ENCODE measurements at places on chromosomes 5 and 9. TPM values are rescaled to one million over a fixed set of nuclear protein-coding genes. Genes with fewer than 3 reads are reported as not detected.

- peaks cover 4% of the 10 kb centered on the region for H3K36me3 ChIP-seq
- H3K4me3 ChIP-seq, result no peak overlapping the region
- H3K4me1 ChIP-seq, result peaks cover 15% of the 10 kb centered on the region
- H3K27ac ChIP-seq, result peak overlapping the region; percentile 61
Observed at GRCh38 chr5:126811515-126812198, 34.7 kb downstream of the LMNB1 start.

The BTF3 gene
- 388 TPM for total RNA-seq

The IFNA14 gene
- not detected for total RNA-seq

- no peak overlapping the region for H3K4me3 ChIP-seq
- no peak for DNase-seq
- no peaks in the 10 kb centered on the region for H3K27me3 ChIP-seq
- H3K4me1 ChIP-seq, result no peaks in the 10 kb centered on the region
- H3K36me3 ChIP-seq, result no peaks in the 10 kb centered on the region
Observed at GRCh38 chr9:78214492-78214891, 21.4 kb upstream of the CEP78 start.

DNA sequence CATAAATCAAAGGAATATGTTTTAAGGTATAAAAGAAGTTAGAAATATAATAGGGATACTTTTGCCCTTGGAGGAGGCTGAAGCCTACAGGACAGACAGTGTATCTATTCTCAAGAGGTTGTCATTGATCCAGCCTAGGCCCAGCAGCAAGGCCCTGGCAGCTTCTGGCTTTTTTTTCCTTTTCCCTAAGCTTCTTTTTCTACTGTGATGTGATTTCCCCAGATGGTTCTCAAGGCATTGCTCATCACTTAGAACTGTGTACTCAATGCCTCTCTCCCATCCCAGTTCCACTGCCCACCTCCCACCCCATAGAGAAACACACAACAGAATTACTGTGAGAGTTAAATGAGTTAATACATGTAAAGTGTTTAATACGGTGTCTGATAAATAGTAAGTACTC lies 88.6 kb downstream of the SLC44A1 start:
- no peak for DNase-seq
- H3K4me1 ChIP-seq, result peaks cover 19% of the 10 kb centered on the region
- H3K27ac ChIP-seq, result no peak overlapping the region

- H3K27me3 ChIP-seq, result no peaks in the 10 kb centered on the region
Observed at GRCh38 chr5:55104036-55104772, 1.8 kb downstream of the GZMA start.

DNA sequence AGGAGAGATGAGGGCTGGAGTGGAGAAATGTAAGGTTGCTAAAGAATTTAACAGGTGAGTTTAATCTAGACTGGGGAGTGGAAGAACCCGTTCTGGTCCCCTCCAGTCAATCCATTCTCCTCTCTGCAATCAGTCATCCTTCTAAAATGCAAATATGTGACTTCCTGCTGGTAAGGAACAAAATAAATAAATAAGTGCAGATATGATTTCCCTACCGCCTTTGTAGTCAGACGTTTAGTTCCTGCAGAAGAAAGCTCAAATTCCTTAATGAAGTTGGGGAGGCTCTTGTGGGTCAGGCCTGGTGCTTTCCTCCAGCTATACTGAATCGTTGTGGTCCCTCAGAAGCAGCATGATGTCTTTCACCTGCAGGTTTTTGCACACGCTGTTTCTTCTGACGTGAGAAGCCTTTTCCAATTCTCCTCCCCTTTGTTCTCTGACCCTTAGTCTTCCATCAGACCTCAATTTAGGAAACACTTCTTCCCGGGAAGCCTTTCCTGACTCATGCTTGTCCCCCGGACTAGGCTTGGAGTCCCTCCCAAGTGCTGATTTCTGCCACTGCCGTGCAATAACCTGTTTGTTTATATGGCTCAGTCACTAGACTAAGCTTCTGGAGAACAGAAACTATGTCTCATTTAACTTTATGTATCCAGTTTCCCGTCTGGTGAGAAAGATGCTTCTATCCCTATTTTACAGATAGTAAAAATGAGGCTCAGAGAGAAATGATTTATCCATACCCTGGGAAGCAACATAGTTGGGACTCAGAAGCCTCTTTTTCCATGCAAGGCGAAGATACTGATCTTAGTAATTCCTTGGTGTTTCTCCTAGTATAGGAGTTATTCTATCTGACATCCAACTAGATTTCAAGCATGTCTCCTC lies 1.3 kb downstream of the ATP6V1G1 start:
- peak overlapping the region; percentile 96 for H3K27ac ChIP-seq
- peak overlapping the region; percentile 97 for H3K4me3 ChIP-seq
- H3K36me3 ChIP-seq, result peaks cover 20% of the 10 kb centered on the region
- H3K4me1 ChIP-seq, result peaks cover 51% of the 10 kb centered on the region

The EGFLAM gene
- 2.4 TPM for total RNA-seq

The IL13 gene
- total RNA-seq, result not detected

DNA sequence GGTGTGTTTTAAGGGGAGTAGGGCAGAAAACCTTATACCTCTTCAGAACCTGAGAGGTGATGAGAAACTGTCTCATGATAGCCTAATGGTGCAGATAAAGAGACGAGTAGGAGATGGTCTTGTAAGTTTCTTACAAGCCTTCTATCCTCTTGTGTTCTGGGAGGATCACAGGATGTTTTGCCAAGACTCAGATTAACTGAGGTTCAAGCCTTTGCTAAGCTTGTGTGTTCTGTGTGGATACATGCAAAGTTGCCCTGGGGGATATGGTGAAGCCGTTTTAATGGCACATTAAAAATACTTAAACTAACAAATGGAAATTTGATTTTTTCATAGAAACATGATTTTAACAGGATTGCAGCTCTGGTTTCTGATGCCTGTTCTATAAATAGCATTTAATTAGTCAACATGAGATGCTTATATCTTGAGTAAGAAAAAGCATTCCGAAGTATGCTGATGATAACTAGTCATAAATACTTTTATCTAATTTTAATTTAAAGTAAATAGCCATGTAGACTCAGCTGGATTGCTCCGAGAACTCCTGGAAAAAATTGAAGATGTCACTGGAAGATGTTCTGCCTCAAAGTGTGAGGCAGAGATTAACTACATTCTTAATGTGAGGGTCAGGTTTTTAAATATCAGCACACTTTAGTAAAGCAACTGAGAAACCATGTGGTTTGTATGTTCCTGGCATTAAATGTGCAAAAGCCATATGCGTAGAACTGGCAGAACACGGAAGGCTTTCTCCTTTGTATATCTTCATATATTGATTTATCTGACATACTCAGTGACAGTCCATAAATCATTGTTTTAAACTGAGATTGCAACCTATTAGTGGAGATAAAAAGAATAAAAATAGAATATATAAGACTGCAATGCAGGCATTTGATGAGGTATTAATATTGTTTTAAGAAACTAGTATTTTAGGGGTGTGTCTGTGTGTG lies 53.7 kb downstream of the IPO11 start:
- DNase-seq, result no peak
- H3K36me3 ChIP-seq, result peaks cover 28% of the 10 kb centered on the region
- no peak overlapping the region for H3K27ac ChIP-seq
- no peaks in the 10 kb centered on the region for H3K27me3 ChIP-seq

The ZBED3 gene
- total RNA-seq, result 13.4 TPM

The GPR21 gene
- 2.2 TPM for total RNA-seq

- no peaks in the 10 kb centered on the region for H3K4me1 ChIP-seq
- H3K36me3 ChIP-seq, result no peaks in the 10 kb centered on the region
- H3K27me3 ChIP-seq, result no peaks in the 10 kb centered on the region
- DNase-seq, result no peak
- H3K4me3 ChIP-seq, result no peak overlapping the region
- no peak overlapping the region for H3K27ac ChIP-seq
Observed at GRCh38 chr5:33167541-33167940, 273.2 kb upstream of the TARS1 start.

GRCh38 chr5:167731951-167732350 lies 559.5 kb upstream of the WWC1 start:
- no peak overlapping the region for H3K27ac ChIP-seq
- DNase-seq, result no peak
- H3K36me3 ChIP-seq, result no peaks in the 10 kb centered on the region
- H3K27me3 ChIP-seq, result no peaks in the 10 kb centered on the region

Data from lower lobe of right lung (tissue), 2 donors.